ENCODE measurements at places on chromosomes 4 and X.

DNA sequence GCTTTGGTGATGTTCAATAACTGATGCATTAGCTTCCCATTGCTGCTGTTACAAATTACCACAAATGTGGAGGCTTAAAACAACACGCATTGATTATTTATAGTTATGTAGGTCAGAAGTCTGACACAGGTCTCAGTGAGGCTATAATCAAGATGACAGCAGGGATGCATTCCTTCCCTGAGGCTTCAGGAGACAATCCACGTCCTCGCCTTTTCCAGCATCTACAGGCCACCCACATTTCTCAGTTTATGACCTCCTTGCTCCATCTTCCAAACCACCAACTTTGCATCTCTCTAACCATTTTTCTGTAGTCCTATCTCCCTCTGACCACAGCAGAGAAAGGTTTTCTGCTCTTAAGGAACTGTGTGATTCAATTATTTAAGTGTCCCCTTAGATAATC is 92.5 kb downstream of the GASK1B start:
- H3K27me3 ChIP-seq = no peaks in the 10 kb centered on the region
- no peak overlapping the region for H3K27ac ChIP-seq
- no peaks in the 10 kb centered on the region for H3K36me3 ChIP-seq
- DNase-seq = no peak

DNA sequence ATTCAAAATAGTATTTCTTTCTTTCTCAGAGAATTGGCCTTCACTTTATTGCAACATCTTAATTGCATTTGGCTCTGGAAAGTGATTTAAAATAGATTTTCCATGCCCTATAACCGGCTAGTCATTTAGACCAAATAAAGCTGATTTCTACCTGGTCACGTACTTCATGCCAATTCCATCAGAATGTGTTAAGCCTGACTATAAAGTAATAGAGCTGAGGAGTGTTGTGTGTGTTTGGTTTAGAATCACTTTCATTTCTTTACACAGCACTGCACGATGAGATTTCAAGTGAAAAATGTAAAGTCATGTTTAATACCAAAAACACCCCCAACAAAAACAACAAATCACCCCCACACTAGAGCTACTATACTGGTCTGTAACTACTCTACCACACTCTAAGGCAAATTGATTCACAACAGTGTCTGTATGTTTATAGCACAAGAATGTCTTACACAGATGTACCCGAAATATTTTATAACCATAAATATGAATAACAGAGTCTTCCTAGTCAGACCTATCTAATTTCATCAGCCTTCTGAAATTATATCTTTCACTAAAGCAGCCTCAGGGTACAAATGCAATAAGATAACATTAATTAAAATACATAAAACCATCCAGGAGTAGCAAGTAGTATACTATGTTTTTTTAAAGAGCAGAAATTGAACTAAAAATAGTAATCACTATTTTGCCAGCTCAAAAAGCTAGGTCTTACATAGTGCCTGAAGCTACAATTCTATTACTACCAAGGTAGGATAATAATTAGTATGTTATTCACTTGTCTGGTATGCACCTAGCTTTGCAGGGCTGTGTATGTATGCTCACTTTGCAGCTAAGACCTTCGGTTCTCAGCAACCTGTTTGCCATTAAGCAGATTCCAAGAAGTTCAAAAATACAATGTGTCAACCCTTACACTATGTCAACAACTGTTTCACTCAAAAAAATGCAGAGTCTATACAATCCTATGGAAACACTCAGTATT is 28.4 kb downstream of the APBB2 start:
- no peaks in the 10 kb centered on the region for H3K27me3 ChIP-seq
- H3K27ac ChIP-seq = no peak overlapping the region
- no peaks in the 10 kb centered on the region for H3K36me3 ChIP-seq
- no peaks in the 10 kb centered on the region for H3K4me1 ChIP-seq

GRCh38 chrX:2370456-2370855 is 130.3 kb downstream of the DHRSX start:
- no peaks in the 10 kb centered on the region for H3K4me1 ChIP-seq
- DNase-seq = no peak
- H3K27me3 ChIP-seq = no peaks in the 10 kb centered on the region
- no peak overlapping the region for H3K27ac ChIP-seq
- H3K4me3 ChIP-seq = no peak overlapping the region

DNA sequence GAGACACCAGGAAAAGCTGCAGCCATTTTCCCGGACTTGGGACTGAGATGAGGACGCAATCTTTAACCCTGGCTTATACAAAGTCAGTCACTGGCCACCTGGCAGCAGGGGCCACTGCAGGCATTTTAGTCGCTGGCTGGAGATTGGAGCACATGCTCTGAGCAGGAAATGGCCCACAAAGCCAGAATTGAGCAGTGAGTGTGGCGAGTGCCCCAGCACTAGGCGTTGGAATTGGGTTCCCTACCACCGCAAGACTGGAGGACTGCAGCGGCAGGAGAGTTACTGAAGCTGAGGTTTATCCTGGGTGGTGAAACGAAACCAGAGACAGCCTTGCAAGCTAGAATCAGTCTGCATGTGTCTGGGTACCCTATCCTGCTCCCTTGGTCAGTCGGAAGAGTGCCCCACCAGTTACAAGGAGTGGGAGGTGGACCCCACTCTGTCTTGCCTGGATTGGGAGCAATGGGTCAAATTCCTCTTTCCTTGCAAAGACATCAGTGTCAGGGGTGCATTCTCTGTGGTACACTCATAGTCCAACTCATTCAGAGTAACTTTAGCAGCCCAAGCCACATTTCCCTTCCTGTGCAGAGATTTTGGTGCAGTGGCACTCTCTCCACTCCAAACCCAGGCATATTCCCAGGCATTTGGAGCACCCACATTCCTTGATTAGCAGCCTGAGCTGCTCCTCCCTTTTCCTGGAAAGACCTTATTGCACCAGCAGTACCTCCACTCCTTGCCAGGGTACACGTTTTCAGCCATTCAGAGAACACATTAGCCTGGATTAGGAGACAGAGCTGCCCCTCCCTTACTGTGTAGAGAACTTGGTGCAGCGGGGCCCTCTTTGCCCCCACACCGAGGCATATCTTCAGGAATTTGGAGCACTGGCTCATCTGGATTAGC is 36.7 kb upstream of the PLK4 start:
- no peak for DNase-seq
- H3K27me3 ChIP-seq = no peaks in the 10 kb centered on the region
- H3K36me3 ChIP-seq = no peaks in the 10 kb centered on the region
- no peak overlapping the region for H3K27ac ChIP-seq

DNA sequence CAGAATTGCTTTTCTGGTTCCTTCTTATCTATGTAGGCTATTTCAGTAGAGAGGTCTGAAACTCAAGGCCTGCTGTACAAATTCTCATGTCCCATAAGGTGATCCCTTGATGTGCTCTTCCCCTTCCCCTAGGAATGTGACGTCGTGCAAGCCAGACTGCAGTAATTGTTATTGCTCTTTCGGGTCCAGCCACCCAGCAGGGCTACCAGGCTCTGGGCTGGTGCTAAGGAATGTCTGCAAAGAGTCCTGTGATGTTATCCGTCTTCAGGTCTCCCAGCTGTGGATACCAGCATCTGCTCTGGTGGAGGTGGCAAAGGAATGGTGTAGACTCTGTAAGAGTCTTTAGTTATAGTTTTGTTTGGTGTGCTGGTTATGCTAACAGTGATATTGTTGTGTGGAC is 378.7 kb downstream of the C4orf33 start:
- DNase-seq = no peak
- no peaks in the 10 kb centered on the region for H3K4me1 ChIP-seq
- H3K27ac ChIP-seq = no peak overlapping the region
- no peaks in the 10 kb centered on the region for H3K36me3 ChIP-seq
- H3K27me3 ChIP-seq = no peaks in the 10 kb centered on the region

GRCh38 chr4:152894673-152895072 is 41.5 kb upstream of the FHDC1 start:
- DNase-seq = peak; percentile 44
- H3K36me3 ChIP-seq = no peaks in the 10 kb centered on the region
- no peak overlapping the region for H3K27ac ChIP-seq

DNA sequence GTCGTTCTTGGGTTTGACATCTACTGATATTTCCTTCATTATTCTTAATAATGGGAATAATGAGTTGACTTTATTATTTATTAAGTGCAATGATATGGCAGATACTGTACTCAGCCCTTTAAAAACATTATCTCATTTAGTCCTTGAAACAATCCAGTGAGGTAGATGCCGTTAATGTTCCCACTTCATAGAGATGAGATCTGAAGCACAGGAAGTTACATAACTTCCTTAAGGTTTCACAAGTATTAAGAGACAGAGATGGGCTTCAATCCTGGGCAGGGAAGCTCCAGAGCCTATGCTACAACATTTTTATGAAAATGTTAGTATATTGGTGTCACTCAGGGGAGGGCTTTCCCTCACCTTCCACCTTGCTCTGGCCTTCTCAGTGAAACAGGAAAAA is 9.7 kb upstream of the KLHL13 start:
- DNase-seq = no peak
- no peak overlapping the region for H3K27ac ChIP-seq
- H3K4me3 ChIP-seq = no peak overlapping the region
- no peaks in the 10 kb centered on the region for H3K4me1 ChIP-seq
- no peaks in the 10 kb centered on the region for H3K36me3 ChIP-seq
- H3K27me3 ChIP-seq = no peaks in the 10 kb centered on the region

GRCh38 chr4:103076747-103077347 is at the start of gene SLC9B2:
Gene SLC9B2, minus strand, starts transcription at chr4:103076761. Its CDS starts 9,211 bp downstream, at chr4:103067550.
- no peak for DNase-seq
- H3K27me3 ChIP-seq = no peaks in the 10 kb centered on the region
- H3K27ac ChIP-seq = peak within 1 kb of the TSS; percentile 72

DNA sequence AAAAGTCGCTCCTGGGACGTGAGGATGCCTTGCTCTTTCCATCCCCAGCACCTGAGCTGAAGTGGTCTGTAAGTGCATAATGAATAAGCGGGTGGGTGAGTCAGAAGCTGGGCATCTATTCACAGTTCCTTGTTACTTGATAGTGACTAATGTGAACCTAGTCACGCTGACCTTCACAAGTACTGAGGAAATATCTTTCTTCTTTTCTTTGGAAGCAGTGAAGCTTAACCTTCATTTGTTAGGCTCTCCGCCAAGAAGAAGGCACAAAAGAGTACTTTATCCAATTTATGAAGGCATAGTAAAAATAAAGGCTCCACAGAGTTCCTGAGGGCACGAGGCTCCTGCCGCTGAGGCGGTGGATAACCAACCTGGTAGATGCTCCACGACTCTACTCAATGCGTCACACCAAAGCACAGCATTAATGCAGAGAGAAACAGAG is 475.7 kb upstream of the SLIT2 start:
- no peaks in the 10 kb centered on the region for H3K27me3 ChIP-seq
- H3K4me1 ChIP-seq = peaks cover 21% of the 10 kb centered on the region
- no peak overlapping the region for H3K4me3 ChIP-seq
- peak overlapping the region; percentile 51 for H3K27ac ChIP-seq
- DNase-seq = peak; percentile 75

- H3K36me3 ChIP-seq = no peaks in the 10 kb centered on the region
- peaks cover 9% of the 10 kb centered on the region for H3K4me1 ChIP-seq
- no peak overlapping the region for H3K27ac ChIP-seq
- DNase-seq = no peak
These were observed 42.8 kb downstream of the ANXA5 start for GRCh38 chr4:121653986-121654385.

GRCh38 chr4:135485371-135485770 is 1283.8 kb upstream of the PABPC4L start:
- no peaks in the 10 kb centered on the region for H3K27me3 ChIP-seq
- no peak overlapping the region for H3K27ac ChIP-seq
- DNase-seq = no peak

DNA sequence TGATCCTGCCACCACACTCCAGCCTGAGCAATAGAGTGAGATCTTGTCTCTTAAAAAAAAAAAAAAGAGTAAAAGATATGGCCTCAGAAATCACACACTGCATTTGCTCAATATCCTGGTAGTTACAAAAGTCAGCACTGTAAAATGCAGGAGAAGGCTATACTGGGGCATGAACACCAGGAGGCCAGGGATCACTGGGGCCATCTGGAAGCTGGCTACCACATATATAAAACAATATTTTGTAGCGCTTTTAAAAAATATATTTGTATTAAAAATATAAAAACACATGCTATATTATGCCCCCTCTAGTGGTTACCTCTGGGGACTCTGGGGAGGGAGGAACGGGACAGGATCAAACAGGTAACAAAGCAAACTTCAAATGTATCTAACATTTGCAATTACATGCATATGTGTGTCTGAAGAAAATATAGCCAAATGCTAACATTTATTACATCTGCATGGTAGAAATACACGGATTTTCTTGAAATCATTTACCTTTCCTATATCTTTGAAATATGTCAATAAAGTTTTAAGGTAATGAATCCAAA is 4.0 kb downstream of the C4orf46 start:
- H3K27ac ChIP-seq = no peak overlapping the region
- peak; percentile 62 for DNase-seq
- no peak overlapping the region for H3K4me3 ChIP-seq
- no peaks in the 10 kb centered on the region for H3K36me3 ChIP-seq
- H3K27me3 ChIP-seq = no peaks in the 10 kb centered on the region
- H3K4me1 ChIP-seq = peaks cover under 1% of the 10 kb centered on the region

DNA sequence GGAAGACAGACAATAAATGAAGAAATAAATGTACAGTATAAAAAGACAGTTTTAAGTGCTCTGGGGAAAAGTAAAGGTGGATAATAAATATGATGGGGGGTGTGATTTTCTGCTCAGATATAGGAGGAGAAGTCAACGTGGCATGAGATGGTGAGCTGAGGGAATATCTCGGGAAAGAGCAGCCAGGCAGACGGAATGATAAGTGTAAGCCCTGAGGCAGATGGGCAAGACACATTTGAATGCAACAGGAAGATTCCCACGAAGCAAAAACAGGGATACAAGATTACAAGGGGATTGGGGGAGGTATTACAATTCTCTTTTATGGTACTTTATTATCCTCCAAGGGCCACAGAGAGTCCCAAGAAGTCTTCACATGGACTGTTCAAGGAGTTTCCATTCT is 11.1 kb downstream of the ANXA3 start:
- H3K27me3 ChIP-seq = no peaks in the 10 kb centered on the region
- H3K4me3 ChIP-seq = no peak overlapping the region
- no peak overlapping the region for H3K27ac ChIP-seq
- H3K4me1 ChIP-seq = peaks cover 4% of the 10 kb centered on the region

DNA sequence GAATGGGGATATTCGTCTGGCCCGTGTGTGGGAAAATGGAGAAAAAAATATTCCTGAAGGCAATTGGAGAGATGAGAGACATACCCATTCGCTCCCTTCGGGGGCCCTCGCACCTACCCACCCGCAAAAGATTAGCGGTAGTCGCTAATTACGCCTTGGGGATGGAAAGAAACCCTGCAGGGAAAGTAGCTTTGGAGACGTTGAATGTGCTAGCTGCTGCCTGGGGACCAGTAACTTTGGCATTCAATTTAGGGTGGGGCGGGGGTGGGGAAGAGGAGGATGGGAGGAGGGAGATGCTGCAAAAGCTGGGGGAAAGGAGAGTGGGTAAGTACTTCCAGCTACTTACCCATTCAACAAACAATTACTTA is 407 bp upstream of the ZC4H2 start:
- peak overlapping the region; percentile 57 for H3K4me3 ChIP-seq
- H3K4me1 ChIP-seq = no peaks in the 10 kb centered on the region
- no peaks in the 10 kb centered on the region for H3K27me3 ChIP-seq
- H3K27ac ChIP-seq = no peak overlapping the region
